A549 treated with RU486 at 1 μM for 4 hours (cell line): ENCODE measurements at places on chromosomes 3 and 15. TPM values are rescaled to one million over a fixed set of nuclear protein-coding genes. Genes with fewer than 3 reads are reported as not detected.

The MST1R gene
- total RNA-seq: 5.3 to 8.5 TPM (median 7.4 TPM) in 5 replicates

The CTXN2 gene
- total RNA-seq: 0.02 TPM in 1 of 5 replicates, not detected in the others

The FBXO22 gene
- total RNA-seq: 63.3 to 85.0 TPM (median 78.1 TPM) in 5 replicates

The ILDR1 gene
- not detected in 5 replicates for total RNA-seq

The ANKDD1A gene
- total RNA-seq: 1.0 to 1.7 TPM (median 1.4 TPM) in 5 replicates
